ENCODE measurements at places on chromosomes 12 and 14.
A peak's percentile ranks its signal among the peaks of the same experiment; 100 is the strongest.

DNA sequence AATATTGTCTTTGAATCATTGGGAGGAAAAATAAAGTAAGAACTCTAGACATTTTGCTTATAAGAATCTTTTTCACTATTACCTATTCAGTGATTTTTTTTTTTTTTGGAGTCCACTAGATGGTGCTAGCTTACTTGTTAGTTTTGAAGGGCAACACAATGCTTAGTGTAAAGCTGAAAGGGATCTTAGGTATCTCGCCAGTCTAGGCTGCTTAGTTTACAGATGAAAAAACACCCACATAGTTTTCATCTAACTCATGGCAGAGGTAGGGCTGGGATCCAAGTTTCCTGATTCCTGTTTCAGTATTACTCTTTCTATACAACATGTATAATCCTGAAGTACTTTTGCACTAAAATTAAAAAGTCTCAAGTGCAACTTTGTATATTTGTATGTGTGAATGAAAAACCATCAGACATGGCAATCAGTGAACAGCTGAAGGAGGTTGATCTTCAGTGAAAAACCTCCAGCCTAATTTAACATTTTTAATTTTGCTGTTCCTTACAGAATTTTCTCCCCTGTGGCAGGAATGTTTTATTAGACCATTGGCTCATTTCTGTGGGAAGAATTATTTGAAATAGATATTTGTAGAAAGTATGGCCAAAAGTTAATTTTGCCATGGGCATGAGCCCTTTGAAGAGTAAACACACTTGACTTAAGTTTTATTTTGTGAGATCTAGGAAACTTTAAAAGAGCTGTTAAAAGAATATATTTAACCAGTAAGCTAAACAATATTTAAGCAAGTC is 40.7 kb downstream of the LRRIQ1 start:
- no peak for DNase-seq

DNA sequence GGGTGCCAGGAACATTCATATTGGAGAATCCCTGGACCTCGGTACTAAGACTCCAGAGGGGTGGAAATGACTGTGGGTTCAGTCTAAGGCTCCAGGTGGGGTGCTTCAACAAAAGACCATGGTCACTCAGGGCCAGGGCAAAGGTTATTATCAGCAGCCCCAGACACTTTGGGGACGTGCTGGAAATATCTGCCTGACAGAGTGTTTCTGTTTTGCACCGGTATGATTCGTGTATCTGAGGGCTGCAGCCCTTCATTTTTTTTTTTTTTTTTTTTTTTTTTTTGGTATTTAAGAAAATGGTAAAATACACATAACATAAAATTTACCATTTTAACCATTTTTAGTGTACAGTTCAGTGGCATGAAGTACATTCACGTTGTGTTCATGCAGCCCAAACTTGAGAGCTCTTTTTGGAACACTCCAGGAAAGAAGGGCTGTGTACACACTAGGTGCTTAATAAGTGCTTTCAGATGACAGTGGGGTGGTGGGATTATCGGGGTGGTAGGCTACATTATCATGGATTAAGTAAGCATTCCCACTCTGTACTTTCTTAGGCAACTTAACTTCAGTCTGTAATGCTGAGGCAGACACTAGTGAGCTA is 120.3 kb downstream of the CHST11 start:
- DNase-seq: no peak

DNA sequence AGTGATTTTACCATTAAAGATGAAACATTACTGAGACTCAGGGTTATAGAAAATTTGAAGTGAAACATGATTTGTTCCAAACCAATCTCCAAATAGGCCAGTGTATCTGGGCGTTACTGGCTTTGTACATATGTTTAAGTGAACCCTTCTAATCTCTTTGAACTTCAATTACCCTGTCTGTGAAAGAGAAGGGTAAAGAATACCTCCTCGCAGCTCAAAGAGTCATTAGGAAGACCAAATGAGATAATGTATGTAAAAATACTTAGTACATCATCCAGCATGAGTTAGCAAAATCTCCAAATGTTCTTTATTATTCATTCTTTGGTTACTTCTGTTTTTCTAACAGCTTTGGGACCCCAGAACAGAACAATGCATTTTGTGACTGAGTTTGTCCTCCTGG is at the start of gene OR11H6:
Gene OR11H6, plus strand, starts transcription at position 301 of the 400 bp plus-strand sequence. Its CDS starts 0 bp downstream, at position 301.
- DNase-seq: no peak

GRCh38 chr14:87892763-87893162 is 100.2 kb downstream of the GALC start:
- no peak for DNase-seq

DNA sequence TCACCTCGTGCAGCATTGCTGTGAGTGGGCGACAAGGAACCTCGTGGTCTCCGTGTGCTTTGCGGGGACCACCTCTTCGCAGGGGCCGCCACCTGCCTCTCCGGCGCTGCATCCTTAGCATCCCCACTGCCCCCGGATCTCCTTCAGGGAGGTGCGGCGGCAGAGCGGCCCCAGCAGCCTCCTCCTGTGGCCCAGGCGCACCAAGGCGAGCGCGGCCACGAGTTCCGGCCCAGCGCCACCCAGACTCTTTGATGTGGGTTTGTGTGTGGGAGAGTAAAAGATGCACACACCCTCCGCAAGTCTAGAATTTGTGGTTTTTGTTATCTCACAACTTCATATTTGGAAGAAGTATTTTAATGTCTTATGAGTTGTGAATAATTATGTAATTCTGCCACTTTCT is 118.8 kb upstream of the DIO3 start:
- peak; percentile 60 for DNase-seq

DNA sequence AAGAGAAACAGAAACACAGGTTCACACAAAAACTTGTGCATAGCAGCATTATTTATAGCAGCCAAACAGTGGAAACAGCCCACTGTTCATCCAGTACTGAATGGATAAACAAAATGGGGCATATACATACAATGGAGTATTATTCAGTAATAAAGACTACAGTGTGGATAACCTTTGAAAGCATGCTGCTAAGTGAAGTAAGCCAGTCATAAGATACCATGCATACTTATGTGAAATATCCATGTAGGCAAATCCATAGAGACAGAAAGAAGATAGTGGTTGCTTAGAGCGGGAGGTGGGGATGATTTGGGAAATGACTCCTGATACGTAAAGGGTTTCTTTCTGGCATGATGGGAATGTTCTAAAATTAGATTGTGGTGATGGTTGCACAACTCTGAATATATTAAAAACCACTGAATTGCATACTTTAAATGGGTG is 99.4 kb downstream of the CRADD start:
- no peak for DNase-seq

GRCh38 chr14:44477953-44478352 is 29.1 kb downstream of the FSCB start:
- DNase-seq: no peak

- no peak for DNase-seq
Observed at GRCh38 chr14:104975481-104976197, 2.5 kb downstream of the AHNAK2 start.

GRCh38 chr12:124693111-124693723 is 125.8 kb upstream of the NCOR2 start:
- no peak for DNase-seq

DNA sequence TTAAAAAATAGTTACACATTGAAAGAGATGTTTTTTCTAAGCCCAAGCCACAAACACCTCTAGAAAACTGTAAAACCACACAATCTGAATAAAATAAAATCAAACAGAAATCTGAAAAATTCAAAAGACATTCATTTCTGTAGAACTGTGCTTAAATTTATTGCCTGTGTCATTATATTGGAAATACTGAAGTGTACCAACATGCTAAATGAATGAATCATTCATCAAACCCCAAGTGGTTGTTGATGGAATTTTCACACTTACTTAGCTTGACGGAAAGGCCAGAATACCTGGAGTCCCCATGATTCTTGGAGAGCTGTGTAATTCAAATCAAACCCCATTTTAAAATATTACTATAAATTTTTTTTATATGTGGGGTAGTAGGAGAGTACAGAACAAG is 2.7 kb downstream of the KITLG start:
- DNase-seq: no peak

- no peak for DNase-seq
Observed at GRCh38 chr12:42570076-42570475, 19.5 kb downstream of the PRICKLE1 start.

- DNase-seq: no peak
Observed at GRCh38 chr12:108090932-108091678, 38.0 kb upstream of the WSCD2 start.

- DNase-seq: no peak
Observed at GRCh38 chr14:73753887-73754795, 40.0 kb upstream of the PNMA1 start.

DNA sequence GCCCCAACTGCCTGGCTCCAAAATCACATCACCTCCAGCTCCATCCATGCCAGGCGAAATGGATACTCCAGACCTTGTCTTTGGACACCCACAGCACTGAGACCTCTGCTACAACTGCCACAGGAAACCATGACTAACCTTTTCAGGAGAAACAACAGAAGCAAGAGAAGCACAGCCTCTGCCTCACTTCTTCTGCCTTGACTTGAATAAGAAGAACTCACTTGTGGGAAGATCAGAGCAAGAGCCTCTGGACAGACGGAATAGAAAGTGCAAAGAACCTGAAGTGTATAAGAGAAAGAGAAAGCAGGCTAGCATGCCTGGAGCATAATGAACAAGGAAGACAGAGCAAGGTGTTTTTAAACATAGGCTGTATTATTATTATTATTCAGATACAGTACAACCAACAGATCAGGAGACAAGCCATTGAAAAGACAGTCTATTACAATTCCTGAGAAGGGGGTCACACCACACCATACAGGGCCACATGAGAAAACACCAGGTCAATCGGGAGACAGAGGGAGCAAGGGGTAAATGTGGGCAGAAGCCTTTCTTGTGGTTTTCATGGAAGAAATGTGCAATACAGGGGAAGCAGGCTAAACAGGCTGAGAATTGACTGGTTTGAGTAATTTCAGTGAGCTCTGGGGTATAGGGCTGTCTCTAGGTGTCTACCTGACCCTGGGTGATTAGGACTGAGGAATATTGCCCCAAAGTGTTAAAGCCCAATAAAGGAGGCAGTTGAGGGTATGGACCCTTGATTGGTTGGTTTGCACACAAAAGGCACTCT is 7.4 kb upstream of the OR10P1 start:
- no peak for DNase-seq

- no peak for DNase-seq
Observed at GRCh38 chr12:59119676-59120075, 199.4 kb upstream of the LRIG3 start.

DNA sequence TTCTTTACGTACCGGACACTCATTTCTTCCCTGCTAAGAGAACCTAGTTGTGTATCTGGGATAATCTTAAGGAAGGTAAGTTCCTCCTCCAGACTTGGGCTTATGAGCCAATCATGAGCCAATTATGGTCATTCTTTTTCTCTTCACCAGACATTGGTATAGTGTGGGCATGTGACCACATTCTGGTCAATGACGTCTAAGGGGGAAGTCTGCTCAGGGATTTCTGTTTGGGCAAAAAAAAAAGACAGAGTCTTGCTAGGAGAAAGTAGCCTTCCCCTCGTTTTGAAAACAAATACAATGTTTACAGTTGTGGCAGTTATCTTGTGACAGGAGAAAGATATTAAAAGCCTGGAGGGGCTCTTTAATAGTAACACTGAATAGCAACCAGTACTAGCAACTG is 20.1 kb upstream of the PLXNC1 start:
- no peak for DNase-seq

DNA sequence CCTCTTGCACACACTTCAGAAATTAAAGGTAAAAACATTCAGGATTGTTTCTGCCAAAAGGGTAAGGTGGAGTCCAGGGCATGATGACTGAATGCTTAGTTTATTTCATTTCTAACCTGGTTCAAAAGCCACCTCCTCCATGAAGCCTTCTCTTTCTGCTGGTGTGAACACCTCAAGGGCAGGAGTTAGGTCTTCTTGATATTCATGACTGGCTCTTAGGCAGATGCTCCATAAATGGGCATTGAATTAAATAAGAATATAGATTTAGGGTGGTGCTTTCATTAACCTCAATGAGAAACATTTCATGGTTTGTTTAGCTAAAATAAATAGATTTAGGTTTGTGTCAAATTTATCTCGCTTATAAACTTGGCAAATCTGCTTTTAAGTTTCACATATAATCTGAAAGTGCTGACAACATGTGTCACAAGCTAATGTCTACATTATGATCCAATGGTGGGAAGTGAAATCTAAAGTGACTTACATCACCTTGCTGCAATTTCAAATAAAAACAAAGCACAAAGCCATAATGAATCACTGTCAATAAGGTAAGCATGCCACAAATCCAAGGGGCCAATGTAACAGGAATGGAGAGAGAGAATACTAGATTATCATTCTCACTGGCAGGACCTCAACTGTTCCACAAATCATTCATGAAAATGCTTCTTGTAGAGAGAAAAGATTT is 72.7 kb upstream of the GRIP1 start:
- DNase-seq: no peak

DNA sequence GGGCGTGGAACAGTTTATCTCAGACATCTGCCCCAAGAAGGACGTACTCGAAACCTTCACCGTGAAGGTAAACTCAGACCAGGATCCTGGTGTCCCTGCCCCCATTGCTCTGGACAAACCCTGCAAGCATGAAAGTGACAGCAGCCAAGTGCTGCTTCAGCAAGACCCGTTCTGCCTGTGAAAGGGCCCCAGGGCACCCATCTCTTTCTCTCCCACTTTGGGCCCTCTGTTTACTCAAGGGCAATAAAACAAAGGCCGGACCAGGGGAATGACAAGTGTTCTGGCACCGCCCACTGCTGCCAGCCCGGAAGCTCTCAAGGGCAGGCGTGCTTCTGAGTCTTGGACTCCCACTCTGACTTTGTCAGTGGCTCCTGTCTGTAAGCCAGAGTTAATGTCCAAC is 35.3 kb downstream of the CD9 start:
- no peak for DNase-seq

DNA sequence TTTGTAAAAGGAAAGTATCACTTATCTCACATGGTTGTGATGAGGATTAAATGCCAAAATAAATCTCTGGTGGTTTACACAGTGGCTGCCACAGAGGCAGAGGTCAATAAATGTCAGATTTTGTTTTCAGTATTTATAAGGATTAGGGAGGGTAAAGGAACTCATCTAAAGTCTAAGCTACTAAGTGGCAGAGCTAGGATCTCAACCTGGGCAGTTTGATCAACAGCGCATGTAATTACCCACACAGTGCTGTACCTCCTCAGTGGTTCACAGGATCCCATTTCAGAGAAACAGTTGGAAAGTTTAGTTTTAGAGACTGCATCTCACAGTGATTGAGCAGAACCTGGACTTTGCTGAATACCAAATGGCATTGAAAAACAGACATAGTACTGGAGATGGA is 44.9 kb upstream of the RIC8B start:
- no peak for DNase-seq

GRCh38 chr12:116060764-116061163 is 216.7 kb downstream of the MED13L start:
- no peak for DNase-seq

DNA sequence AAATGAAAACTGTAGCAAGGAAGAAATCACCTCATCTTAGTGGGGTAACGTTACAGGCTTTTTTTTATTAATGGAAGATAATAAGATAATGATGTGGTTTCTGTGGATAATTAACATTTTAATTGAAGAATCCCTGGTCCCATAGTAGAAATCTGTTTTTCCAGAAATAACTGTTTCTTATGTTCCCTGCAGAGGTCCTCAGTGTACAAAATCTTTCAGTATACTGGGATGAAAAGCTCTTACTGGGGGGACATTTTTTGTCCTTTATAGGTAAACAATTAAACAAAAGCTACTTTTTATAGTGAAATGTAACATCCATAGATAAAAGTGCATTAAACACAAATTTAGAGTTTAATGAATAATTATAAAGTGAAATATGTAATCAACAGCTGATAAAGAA is 312.2 kb downstream of the ATXN7L3B start:
- no peak for DNase-seq

- no peak for DNase-seq
Observed at GRCh38 chr12:93698307-93699092, 21.3 kb downstream of the CRADD start.

- DNase-seq: no peak
Observed at GRCh38 chr12:19390051-19390598, 49.2 kb upstream of the AEBP2 start.

Measured in activated CD8-positive, alpha-beta memory T cell treated with anti-CD3 and anti-CD28 coated beads, Interleukin-2, amount 50 U/mL, for 4 hours (primary cell).